ENCODE measurements at places on chromosomes 13 and 19.

DNA sequence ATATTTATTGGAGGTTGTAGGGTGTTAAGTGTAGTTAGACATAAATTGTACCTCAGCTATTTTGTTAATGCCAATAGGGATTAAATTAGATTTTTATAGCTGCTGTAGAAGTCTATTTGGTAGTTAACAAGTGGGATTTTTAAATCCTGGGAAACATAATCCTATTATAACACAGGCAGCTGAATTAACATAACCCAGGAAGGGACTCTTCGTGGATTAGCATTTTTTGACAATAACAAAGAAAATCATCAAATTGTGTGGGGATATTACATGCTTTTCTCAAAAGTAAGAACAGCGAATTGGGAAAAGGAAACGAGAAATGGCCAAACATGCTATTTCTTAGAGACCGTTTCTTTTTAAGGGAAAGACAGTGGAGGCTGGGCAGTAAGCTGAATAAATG is 172.8 kb downstream of the ZIC5 start:
- DNase-seq: no peak

GRCh38 chr19:4482721-4483364 is 10.7 kb downstream of the HDGFL2 start:
- no peak for DNase-seq

- no peak for DNase-seq
Measured at GRCh38 chr13:112951674-112952371, 17.2 kb upstream of the MCF2L start.

DNA sequence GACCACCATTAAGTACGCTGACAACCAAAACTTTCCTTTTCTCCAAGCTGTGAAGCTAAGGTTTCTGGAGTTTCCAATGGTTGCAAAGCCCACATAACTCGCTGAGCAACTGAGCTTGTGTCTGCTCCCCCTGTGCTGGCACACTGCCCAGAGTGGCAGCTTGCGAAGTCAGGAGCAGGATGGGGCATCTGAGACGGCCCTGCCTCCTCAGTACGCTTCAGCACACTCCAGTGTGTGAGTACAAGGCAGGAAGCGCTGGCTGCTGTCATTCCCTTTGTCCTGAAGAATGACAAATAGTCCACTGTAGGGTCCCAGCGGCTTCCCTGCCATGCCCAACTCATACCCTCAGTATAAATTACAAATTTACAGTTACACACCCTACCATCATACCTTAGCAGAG is 51.5 kb downstream of the SKA3 start:
- no peak for DNase-seq

DNA sequence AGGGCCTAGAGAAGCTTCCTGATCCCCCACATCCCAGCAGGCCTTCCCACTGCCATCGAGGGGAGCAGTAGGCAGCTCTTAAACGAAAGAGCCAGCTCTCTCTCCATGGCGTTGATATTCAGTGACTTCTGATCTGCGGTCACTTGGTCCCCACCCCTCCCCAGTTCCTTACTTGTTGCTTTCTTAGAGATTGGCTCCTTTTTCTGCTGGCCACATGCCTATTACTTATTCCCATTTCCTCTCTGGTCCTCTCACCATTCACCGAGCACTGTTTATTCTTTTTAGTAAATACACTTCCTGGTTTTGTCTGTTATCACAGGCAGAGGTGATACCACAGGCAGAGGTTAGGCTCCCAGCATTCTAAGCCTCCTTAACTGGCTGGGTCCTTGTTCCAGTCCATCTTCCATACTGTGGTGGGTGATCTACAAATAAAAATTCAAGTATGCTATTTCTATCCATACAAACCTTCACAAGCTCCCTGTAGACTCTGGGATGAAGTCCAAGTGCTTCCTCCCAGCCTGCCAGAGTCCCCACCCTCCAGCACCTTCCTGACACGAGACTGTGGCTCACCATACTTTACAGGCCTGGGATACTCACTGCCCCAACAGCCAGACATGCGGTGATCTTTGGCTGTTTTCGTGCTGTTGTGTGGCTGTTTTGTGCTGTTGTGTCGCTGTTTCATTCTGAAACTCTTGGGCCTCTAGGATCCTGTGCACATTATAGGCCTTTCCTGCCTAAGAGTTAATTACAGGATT is 315.9 kb downstream of the ATP8A2 start:
- DNase-seq: no peak

DNA sequence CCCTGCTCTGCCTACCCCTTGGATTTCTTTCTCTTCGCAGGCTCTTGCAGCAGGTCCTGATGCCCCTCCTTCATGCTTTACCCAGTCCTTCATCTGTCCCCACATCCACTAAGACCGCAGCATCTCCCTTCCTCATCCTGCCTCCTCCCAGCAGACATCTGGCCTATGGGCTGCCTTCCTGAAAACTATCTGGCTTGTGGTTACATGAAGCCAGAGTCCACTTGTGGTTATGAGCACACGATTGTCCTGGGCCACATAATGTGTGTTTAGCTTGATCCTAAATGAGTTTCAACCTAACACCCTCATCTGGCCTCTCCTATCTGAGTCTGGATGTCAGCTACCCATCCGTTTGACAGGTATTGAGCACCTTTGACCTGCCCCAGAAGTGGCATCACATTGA is 5.5 kb upstream of the ZNF175 start:
- DNase-seq: no peak

GRCh38 chr13:113455384-113455783 is 2.1 kb upstream of the ADPRHL1 start:
- no peak for DNase-seq

DNA sequence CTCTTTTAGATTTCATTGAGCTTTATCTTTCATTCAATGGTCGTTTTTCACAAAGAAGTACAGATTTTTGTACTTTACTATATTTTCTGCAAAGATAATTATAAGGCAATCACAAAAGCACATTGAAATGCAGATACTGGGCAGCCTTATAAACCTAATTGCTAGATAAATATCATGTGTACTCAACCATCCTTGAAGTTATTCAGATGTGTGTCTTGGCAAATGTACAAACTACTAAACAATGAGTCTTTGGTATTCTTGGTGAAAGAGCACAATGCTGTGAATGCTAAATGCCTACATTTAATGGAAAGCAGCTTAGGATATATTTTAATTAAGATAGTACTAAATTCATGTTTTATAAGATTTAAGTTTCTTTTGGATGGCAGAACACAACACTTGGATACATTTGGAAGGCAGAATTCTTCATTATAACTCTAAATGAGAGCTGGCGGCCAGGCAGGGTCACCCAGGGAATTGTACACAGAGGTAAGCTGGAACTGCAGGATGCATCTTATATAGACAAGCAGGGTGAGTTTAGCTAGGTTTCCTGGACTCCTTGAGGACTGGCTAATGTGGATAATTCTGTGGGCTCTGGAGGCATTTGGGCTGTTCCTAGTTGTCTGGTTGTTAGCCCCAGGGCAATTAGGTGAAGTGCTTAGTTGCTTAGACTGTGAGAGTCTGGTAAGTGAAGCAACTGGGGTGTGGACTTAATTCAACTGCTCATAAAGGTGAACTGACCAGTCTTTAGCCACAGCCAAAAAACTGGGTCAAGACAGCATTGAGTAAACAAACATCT is 286.6 kb downstream of the PCDH20 start:
- DNase-seq: no peak

DNA sequence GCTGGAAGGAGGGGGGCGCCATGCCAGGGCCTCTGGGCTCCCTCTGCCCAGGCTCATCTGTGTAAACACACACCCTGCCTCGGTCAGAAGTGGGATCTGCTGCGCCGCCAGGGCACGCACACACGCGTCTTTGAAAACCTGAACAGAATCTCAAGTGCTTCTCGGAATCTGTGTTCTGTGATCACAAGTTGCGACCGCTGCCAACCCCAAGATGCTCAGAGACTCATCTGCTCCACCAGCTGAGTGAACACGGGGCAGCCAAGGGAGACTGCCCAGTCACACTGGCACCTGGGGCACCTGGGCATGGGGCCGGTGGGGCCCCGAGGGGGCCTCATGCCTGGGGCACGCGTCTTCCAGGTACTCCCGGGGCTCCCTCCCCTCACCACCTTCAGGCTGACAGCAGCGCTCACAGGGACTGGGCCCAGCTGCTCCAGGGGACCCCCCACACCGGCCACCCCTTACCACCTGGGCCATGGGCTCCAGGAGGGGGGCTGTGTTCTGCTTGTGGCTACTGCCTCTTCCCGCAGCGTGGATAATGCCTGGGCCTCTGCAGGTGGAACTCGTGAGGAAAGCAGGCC is 59.0 kb downstream of the KLF2 start:
- DNase-seq: no peak

GRCh38 chr13:88526186-88526852 is 855.1 kb downstream of the SLITRK5 start:
- DNase-seq: no peak

GRCh38 chr19:45070861-45071544 is 5.3 kb downstream of the ZNF296 start:
- no peak for DNase-seq

GRCh38 chr13:19791953-19792537 is 9.3 kb upstream of the PSPC1 start:
- no peak for DNase-seq

DNA sequence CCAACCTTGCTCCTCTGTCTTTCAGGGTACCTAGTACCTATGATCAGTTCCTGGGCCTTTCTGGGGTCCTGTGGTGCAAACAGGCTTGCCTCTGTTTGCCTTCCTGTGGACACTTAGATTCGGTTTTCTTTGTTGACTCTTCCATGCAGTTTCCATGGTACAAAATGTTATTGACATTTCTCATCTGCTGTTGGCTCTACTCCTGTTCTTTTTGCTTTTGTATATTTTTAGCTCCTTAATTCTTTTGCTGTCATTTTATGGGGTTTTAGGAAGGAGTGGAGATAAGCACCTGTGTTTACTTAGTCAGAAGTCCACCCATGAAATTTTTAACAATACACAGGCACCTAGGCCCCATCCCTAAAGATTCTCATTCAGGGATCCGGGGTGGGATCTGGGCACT is 20.5 kb upstream of the CNMD start:
- no peak for DNase-seq
